Body of pancreas (tissue), 4 donors: ENCODE measurements at places on chromosomes 4 and X. TPM values are rescaled to one million over a fixed set of nuclear protein-coding genes. Genes with fewer than 3 reads are reported as not detected.

MOSPD2 gene
- total RNA-seq: 6.3 TPM

USP17L28 gene
- not detected for total RNA-seq

ETDB gene
- not detected for total RNA-seq

MAGEA1 gene
- not detected for total RNA-seq

DNA sequence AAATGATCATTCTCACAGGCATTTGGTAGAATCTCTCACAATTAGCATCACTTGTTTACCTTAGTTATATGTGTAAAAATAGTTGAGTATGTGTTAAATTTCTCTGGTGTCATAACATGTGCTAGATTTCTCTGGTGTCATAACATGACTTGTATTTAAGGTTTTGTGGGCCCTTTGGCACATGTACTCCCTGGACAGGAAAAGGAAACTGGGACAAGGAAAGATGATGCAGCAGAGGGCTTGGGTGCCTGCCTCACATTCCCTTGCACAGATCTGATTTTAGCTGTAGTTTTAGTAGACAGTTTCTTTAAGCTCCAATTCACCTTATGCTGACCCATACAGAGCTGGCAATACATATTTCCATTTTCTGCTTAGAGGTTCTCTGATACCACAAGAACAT is 726.0 kb downstream of the C4orf33 start:
- H3K27me3 ChIP-seq: no peaks in the 10 kb centered on the region
- H3K4me1 ChIP-seq: peaks cover 6% of the 10 kb centered on the region
- H3K27ac ChIP-seq: no peak overlapping the region
- no peak overlapping the region for H3K4me3 ChIP-seq
- H3K36me3 ChIP-seq: no peaks in the 10 kb centered on the region

GRCh38 chr4:678331-679103 is 4.2 kb downstream of the MYL5 start:
- no peaks in the 10 kb centered on the region for H3K27me3 ChIP-seq
- H3K36me3 ChIP-seq: no peaks in the 10 kb centered on the region
- no peak for DNase-seq
- H3K27ac ChIP-seq: no peak overlapping the region
